ENCODE measurements at places on chromosomes 3 and 15.

DNA sequence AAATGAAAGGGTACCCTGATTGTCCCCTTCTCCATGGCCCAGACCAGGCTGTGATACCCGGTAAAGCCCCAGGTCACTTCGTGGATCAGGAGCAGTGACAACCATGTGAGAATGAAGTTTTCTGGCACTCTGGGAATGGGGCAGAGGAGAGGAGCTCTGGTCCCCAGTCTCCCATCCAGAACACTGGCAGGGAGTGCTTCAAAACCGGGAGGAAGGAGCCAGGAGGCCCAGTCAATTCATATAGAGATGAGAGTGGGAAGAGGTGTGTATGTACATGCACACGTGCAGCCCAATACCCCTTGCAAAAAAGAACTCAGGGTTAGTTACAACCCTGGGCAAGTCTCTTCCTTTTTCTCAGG lies 101.4 kb upstream of the TLE3 start:
- DNase-seq, result no peak

- DNase-seq, result no peak
Measured at GRCh38 chr3:146227486-146227885, 23.4 kb downstream of the PLSCR4 start.

DNA sequence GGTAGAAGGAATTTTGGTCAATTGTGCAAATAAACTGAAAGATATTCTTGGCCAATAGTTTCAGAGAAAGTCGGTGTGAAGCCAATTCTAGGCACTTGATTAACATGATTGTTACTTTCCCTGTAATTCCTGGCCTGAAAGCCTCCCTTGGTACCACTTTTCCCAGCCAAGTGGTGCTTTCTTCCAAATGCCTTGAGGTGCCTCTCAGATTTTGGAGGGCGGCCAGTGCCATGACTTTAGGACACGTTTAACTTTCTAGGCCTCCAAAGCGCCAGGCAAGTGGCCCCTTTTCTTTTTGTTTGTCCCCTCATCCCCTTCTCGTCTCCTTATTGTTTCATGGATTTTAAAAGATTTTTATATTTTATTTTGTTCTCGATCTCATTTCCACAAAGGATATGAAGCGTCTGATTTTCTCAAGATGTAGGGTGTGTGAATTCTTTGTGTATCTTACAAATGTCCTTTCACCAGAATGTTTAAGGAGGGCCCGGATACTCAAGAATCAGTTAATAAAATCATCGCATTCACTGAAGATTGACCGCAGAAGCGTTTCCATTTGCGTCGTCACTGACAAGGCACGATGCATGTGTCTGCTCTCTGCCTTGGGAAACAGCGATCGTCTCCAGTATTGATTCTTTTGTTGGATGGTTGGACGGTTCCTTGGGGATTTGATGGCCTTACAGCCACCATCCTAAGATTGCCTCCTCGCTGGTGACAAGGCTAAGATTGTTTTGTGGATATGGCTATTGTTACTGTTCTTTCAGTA lies 87.8 kb downstream of the ASB7 start:
- DNase-seq, result no peak

GRCh38 chr3:50347187-50347813 lies 1.8 kb upstream of the ZMYND10 start:
- DNase-seq, result no peak

DNA sequence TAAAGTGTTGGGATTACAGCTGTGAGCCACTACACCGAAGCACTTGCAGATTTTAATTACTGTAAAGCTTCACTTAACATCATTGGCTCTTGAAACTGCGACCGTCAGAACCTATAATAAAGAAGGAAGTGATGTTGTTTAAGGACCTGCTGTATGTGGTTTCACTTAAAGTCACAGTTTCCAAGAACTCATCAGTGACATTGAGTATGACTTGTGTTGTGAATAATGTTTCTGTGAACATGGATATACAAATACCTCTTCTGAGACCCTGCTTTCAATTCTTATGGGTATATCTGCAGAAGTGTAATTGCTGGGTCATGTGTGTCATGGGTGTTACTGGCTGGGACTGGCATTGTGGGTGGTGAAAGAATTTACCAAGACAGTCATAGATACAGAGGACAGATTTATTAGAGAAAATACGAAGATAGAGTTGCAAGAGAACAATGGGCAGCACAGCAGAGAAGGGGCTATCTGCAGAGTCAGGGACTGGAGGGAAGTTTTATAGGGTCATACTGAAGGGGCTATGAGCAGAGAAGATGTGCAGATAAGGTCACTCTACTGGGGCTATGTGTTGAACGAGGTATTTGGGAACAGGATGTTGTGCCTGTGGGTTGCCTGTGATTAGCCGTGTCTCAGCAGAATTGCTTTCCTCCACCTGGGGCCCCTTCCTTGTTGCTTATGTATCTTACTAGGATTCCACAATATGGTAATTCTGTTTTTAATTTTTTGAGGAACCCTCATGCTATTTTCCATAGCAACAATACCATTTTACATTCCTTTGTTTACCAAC lies 4.5 kb downstream of the NDUFB5 start:
- no peak for DNase-seq

- peak; percentile 60 for DNase-seq
Measured at GRCh38 chr3:173397161-173398110, at the start of gene NLGN1. NLGN1 (plus strand) TSS chr3:173397744.

GRCh38 chr3:101781166-101781565 lies 2.2 kb downstream of the NXPE3 start:
- no peak for DNase-seq

GRCh38 chr15:38069511-38070011 lies 135.1 kb downstream of the TMCO5A start:
- peak; percentile 63 for DNase-seq

DNA sequence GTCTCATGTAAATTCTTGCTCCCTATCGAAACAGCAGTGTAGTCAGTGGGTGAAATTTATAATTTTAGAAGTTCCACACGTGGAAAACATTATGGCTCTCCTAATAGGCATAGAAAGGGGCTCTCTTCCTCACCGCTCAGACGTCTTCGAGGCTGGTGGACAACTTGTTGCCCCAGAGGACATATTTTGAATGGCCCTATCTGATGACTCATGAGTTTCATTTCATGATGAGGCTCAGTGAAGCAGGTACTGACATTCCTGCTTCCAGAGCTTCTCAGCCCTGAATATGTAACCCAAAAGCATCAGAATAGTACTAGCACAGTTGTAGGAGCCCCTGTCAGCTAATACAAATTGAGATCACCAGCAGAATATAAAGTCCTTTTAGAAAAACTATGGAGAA lies 117.9 kb downstream of the HERC1 start:
- no peak for DNase-seq

- no peak for DNase-seq
Measured at GRCh38 chr15:88908697-88909621, 4.2 kb downstream of the MFGE8 start.

GRCh38 chr3:46895204-46895660 lies 17.7 kb downstream of the PTH1R start:
- DNase-seq, result no peak

GRCh38 chr15:62394079-62394478 lies 229.0 kb upstream of the C2CD4B start:
- no peak for DNase-seq

- DNase-seq, result no peak
Measured at GRCh38 chr3:187616307-187616972, 53.8 kb downstream of the SST start.

DNA sequence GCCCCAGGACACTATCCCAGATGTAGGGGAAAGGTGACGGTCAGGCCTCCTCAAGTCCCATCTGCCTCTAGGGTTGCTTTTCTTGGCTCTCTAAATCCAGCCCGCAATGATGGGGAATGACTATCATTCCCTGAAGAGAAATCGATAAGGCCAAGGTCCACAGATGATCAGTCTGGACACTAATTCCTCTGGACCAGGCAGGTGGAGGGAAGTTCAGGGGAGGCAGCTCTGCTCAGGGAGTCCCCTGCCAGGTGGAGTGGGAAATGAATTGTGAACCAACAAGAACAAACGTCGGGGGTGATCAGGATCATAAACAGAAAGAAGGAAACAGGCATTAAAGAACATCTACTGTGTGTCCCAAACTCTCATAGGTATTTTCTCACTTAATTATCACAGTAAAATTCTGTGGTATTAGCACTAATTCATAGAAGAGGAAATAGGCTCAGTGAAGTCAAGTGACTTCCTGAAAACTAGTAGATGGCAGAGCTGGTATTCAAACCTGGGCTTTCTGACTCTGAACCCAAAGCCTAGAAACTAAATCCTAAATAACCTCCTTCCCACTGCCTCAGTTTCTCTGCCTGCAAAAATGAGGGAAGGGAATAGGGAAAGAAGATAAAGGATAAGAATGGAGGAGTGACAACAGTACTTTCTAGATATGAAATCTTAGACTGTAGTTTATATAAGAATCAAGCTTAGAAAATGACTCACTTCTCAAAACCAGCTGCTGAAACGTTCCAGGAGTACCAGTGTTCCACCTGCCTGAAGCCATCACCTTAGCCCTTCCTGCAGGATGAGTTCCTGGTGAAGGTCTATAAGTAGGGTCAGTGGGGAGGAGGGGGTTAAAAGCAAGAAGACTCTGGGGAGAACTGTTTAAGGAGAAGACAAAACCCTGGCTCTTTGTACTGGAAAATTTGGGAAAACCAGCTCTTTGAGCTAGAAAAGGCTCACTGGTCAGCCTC lies 7.5 kb downstream of the BMF start:
- DNase-seq, result no peak

DNA sequence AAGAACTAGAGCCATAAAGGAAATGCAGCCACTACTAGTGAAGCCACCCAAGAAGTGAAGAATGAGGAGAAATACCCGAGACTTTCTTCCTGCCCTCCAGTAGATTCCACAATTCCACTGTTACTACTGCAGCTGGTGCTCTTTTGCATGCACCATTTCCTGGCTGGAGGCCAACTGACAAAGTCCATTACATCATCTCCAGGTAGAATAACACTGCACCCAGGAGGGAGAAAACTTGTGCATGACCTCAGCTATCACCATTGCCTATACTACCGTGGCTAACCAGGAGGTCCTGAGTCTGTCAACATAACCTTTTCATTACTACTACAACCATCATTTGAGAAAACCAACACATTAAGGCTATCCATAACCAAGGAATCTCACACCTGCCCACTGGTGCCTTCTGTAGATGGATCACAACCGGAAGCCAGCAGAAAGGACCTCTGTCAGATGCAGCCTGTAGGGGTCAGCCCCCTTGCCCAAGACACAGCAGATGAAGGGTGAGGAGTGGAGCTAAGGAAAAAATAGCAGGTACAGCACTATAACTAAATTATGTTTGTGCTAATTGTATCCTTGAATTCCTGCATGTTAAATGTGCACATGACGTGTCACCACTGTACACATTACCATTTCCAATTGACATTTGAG lies 200.8 kb upstream of the C2CD4B start:
- no peak for DNase-seq

GRCh38 chr3:67580430-67581000 lies 73.9 kb downstream of the SUCLG2 start:
- no peak for DNase-seq

GRCh38 chr3:186589856-186590579 lies 19.5 kb downstream of the DNAJB11 start:
- DNase-seq, result no peak

DNA sequence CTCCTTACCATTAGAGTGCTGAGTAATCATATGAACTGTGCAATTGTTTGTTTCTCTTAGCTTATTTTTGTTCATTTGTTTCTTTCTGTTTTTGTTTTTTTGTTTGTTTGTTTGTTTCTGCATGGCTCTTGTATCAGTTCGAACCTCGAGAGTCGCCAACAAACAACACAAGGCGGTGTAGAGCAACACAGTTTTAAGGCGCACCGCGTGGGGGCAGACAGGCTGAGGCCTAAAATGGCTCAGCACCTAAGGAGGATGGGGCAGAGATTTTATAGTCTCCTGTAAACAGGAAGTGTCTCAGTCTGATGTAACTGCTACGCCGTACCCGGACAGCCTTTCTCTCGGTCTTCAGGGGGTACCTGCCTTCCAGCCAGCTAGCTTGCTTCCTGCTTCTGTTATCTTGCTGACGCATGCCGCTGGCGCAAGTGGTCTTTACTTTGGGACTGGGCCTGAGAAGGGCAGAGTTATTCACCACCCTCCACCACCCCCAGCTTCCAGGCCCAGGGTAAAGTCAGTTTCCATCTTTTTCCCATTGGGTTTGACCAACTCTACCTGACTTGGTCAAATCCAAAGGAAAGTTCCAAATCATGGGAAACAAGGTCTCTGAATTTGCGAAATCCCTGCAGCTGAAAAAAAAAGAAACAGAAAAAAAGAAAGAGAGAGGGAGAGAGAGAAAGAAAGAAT lies 25.8 kb upstream of the MFGE8 start:
- DNase-seq, result no peak

GRCh38 chr3:167895684-167896083 lies 160.2 kb downstream of the SERPINI1 start:
- no peak for DNase-seq

- peak; percentile 16 for DNase-seq
Measured at GRCh38 chr3:111373861-111374260, 168.1 kb upstream of the CD96 start.

- no peak for DNase-seq
Measured at GRCh38 chr15:26455828-26456227, 317.0 kb downstream of the GABRB3 start.

- no peak for DNase-seq
Measured at GRCh38 chr3:41652931-41653330, 309.0 kb downstream of the ULK4 start.

GRCh38 chr3:11624161-11624560 lies 19.6 kb downstream of the VGLL4 start:
- no peak for DNase-seq

GRCh38 chr15:80929225-80929624 lies 60.4 kb downstream of the MESD start:
- peak; percentile 72 for DNase-seq

- DNase-seq, result no peak
Measured at GRCh38 chr3:140103166-140103565, 168.2 kb downstream of the CLSTN2 start.

GRCh38 chr15:90545095-90545494 lies 15.4 kb downstream of the CRTC3 start:
- no peak for DNase-seq

- DNase-seq, result no peak
Measured at GRCh38 chr3:55654123-55654760, 167.1 kb upstream of the WNT5A start.

DNA sequence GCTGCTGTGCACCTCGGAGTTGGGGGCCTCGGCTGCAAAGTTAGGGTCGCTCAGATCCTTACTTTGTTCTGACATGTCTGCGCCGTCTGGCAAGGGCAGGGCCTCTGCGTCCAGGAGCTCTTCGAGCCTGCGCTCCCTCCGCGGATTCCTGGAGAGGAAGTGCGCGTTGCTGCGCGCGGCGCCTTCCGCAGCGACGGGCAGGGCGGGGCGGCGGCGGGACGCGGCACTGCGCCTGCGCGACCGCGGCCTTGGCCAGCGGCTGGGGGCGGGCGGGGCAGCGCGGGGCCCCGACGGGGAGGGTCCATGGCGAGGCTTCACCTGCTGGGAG lies at the start of gene NDN:
NDN (minus strand) TSS at position 163 of the 328 bp plus-strand sequence; CDS start at position 75, 88 bp downstream.
- DNase-seq, result peak; percentile 6

DNA sequence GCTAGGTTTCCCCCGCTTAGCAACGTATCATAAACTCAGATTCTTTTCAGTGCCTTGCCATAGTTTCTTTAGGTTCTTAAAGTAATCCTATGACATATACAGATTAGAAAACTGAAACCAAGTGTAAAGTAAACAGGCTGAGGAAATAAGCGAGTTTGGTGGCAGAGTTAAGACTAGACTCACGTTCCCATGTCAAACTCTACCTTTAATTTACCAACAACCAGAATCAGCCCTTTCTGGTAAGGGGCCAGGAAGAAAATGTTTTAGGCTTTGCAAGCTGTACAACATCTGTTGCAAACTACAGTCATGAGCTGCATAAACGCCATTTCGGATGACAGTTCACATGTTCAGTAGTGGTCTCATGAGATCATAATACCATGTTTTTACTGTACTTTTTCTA lies 128.0 kb upstream of the PRICKLE2 start:
- DNase-seq, result no peak
